ENCODE measurements at places on chromosomes 13 and 19.

GRCh38 chr13:102203718-102204117, 198.1 kb downstream of the FGF14 start:
- DNase-seq = no peak

GRCh38 chr19:10018786-10019185, 5.5 kb downstream of the RDH8 start:
- no peak for DNase-seq

DNA sequence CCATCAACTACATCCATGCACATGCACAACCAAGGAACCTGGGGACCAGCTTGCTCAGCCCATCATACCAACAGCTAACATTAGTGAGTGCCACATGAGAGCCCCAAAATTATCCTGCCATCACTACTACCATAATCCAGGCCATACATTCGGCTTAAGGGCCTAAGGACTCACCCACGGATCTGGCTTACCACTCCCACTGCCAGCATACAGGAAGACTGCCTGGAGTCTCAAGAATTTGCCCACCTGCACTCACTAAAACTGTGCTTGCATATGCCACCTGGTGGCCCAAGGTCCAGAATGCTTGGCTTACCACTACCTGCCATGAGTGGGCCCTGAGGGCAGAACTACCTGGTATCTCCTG, 1562.9 kb upstream of the PRR20A start:
- no peak for DNase-seq

GRCh38 chr19:10921199-10921909, 7.1 kb downstream of the YIPF2 start:
- no peak for DNase-seq

DNA sequence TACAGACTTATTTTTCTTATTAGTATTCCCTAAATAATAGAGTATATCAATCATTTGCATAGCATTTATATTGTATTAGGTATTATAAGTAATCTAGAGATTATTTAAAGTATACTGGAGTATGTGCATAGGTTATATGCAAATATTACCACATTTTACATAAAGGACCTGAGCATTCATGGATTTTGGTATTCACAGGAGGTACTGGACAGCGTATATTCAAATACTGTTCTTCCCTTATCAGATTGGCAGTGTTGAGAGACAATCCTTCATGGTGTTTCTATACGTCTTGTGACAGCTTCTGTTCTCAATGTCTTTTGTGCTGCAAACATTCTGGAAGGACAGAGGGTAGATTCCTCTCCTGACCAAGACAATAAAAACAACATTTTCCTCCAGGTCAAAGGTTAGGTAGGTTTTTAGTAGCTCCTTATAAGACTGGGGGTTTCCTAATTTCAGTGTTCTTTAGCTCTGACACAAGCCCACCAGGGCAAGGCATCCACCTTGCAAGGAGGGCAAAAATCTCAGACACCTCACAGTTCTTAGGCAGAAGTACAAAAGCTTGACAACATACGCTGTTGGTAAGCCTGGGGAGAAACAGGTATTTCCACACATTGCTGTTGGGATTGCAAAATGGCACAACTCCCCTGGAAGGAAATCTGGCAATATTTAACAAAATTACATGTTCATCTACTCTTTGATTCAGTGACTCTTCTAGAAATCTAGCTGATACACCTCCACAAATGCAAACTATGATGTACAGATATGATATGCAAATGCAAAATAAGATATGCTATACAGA, 20.6 kb upstream of the PCCA start:
- no peak for DNase-seq

DNA sequence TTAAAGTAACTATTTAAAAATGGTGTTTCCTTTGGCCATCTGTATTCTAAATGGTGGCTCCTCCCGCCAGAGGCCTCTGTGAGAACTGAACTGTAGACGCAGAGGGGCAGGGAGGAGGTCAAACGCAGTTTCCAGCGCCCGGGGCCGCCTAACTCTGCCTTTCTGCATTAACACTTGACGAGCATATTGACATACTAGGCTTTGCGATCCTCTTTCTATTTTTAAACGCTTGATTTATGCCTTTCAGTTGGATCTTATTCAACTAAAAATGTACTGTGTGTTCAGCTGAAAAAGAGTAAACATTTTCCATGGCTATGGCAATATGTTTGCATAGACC, 74.7 kb downstream of the SPACA7 start:
- no peak for DNase-seq

GRCh38 chr19:50876456-50876855, 3.2 kb downstream of the KLK2 start:
- no peak for DNase-seq

DNA sequence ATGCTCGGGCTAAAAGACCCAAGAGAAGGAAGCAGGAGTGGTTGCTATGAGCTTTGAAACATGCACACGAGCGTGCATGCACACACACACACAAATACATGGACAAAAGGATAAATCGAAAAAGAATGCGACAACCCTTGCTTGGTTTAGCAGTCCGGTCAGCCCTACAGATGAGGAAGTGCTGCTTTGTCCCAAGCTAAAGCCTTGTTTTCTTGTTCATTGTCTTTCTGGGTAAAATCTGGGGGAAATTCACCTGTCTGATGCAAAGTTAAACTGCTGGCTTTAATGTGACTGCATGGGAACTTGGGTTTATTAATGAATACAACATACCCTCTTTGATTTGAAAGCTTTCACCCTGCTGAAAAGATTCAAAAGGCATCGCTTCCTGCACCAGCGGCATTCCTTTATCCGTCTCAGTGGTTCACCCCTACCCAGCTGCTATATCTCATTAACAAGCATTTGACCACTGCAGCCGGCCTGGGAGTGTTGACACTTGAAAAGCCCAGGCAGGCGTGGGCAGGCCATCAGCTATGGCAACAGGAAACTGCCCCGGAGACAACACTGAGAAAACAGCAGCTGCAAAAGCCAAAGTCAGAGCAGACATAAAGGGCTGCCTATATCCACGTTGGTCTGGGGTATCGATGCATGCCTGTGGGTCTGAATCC, 301.7 kb downstream of the NDFIP2 start:
- no peak for DNase-seq

DNA sequence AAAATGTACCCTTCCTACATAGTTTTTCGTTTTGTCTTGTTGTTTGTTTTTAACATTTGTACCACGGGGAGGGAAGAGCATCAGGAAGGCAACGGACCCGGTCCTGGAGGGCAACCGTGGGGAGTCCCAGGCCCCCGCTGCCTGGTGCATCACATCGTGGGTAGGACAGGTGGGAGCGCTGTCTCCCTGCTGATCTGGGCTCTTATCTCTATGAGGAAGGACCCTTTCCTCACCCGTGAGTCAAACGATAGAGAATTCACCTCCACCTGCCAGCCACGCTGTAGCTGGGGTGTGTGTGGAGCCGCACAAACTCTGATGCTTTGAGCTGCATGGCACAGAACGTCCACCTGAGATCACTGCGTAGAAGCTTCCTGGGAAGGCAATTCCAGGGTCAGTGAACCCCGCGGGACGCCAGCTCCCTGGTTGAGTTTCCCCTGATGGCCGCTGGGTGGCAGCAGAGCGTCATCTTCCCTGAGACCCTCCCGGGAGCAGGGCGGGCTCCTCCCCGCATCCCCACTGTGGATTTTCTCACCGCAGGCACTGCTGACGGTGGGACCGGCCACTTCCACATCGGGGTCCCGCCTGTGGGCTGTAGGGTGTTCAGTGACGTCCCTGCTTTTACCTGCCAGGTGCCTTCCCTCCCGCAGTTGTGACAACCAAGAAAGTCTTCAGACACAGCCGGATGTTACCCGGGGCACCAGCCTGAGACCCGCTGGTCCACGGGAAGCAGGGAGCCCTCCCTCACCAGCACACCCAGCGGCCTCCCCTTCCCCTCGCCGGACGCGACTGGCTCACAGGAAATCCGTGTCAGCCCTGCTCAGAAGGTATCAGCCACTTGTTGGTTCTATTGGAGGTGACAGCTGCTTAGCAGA, 54.7 kb downstream of the ZNF787 start:
- DNase-seq = no peak

DNA sequence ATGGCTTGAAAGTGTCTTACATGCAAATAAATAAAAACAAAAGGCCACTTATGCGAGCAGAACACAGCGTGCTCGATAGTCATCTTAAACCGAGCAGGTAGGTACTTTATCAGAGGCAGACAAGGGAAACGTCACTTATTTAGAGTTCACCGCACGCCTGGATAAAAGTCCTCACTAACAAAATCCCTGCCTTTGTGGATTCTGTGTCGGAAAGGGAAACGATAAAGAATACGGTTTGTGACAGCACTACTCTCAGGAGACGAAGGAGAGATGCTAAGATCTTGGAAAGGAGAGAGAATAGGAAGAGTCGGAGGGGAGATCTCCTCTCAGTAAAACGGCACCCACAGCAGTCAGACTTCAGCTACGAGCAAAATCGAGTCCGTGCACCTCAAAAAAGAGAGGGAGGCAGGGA, 581 bp downstream of the RCBTB1 start:
- DNase-seq = no peak

GRCh38 chr13:99913167-99913566, 58.4 kb downstream of the ZIC5 start:
- DNase-seq = no peak

- DNase-seq = no peak
Observed at GRCh38 chr13:33276570-33276969, 9.0 kb downstream of the STARD13 start.

DNA sequence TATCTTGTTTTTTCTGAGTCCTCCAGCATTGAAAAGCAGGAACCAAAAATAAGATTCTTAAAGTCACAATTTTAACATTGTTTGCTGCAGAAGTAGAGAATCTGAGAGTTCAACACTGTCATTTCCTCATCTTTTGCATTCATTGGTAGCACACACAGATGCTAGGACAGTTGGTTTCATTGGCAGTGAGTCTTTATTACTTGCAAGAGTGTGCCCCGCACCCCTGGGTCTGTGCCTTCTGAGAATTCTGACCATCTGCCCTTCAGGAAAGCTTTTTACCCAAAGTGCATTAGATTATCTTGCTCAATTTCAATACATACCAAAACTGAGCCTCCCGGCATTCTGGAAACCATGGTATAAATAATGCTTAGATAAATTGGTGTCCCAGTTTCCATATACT, 247.7 kb upstream of the SLITRK1 start:
- DNase-seq = no peak
